ENCODE measurements at places on chromosomes 4 and X. TPM values are rescaled to one million over a fixed set of nuclear protein-coding genes. Genes with fewer than 3 reads are reported as not detected.

The IBSP gene
- total RNA-seq = not detected

The SPOCK3 gene
- total RNA-seq = 4.6 TPM

The NSUN7 gene
- total RNA-seq = 3.2 TPM

The AREG gene
- 11.6 TPM for total RNA-seq

The SNCA gene
- total RNA-seq = 18.6 TPM

The KLF8 gene
- total RNA-seq = 4.0 TPM

The PWWP3B gene
- not detected for total RNA-seq

The DRD5 gene
- not detected for total RNA-seq

The TRIM2 gene
- total RNA-seq = 5.7 TPM

The AMER1 gene
- total RNA-seq = 5.1 TPM

The PCDH7 gene
- total RNA-seq = under 0.01 TPM

The WDFY3 gene
- 12.9 TPM for total RNA-seq
